Germinal center (tissue), 1 donor: ENCODE measurements at places on chromosomes 1 and 21.

DNA sequence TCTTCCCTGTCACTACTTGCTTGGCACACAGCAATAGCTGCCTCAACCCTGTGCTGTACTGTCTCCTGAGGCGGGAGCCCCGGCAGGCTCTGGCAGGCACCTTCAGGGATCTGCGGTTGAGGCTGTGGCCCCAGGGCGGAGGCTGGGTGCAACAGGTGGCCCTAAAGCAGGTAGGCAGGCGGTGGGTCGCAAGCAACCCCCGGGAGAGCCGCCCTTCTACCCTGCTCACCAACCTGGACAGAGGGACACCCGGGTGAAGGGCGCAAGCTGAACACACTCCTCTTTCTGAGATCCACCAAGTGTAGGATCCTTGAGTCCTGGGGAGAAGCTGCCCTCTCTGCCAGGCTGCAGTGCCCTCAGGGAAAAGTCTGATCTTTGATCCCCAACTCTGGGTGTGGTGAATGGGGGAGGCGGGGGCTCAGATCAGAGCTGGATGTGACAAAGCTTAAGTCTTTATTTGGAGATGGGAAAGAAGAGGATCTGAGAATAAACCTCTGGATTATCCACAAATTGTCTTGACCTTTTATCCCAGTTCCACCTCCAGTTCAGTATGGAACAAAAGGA is 1.2 kb downstream of the RXFP4 start:
- no peak for DNase-seq

DNA sequence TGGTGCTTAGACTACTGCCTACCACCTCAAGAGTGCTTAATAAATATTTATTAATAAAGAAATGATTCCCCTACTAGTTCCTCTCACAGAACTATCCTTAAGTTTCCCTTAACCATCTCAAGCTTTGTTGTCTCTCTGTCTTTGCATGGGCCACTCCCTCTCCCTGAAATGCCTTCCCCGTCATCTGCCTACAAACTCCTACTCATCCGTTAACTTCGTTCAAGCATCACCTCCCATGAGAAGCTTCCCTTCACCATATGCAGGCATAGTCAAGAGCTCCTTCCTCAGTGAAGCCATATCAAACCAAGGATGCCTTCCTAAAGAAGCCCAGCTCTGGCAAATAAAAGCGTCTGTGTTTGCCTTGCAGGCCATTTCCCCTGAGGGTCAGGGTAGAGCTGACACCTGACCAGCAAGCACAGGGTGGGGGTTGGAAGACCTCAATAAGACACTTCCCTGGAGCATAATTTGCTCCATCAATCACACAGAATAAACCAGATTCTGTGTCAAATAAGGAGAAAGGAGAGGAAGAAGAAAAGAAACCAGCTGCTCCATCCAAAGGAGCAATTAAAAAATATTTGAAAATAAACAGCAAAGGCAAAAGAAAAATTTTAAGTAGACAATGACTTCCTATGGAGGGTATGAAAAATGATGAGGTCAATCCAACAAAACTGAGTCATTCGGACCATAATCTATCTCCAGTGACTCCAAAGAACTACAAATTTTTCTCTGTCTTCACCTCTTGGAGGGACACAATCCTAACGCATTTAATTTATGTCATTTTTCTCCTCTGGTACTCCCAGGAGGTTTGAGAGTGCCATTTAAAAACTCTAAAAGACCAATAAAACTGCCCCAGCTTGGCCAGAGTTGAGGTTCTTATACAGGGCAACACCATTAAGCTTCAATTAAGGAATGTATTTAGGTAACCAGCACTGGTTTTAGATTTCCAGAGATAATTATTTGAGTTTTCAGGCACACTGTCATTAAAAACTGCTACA is 303.6 kb downstream of the KCNH1 start:
- DNase-seq: no peak

- no peak for DNase-seq
These were observed 149.9 kb upstream of the IGSF21 start for GRCh38 chr1:17957588-17958267.

GRCh38 chr1:29179641-29180184 is 2.0 kb downstream of the SRSF4 start:
- DNase-seq: no peak

GRCh38 chr1:46370214-46370633 is 23.9 kb upstream of the FAAH start:
- peak; percentile 77 for DNase-seq

GRCh38 chr1:30764939-30765555 is 7.5 kb upstream of the LAPTM5 start:
- DNase-seq: no peak

- no peak for DNase-seq
These were observed 11.6 kb upstream of the TNFSF18 start for GRCh38 chr1:173062150-173062938.

DNA sequence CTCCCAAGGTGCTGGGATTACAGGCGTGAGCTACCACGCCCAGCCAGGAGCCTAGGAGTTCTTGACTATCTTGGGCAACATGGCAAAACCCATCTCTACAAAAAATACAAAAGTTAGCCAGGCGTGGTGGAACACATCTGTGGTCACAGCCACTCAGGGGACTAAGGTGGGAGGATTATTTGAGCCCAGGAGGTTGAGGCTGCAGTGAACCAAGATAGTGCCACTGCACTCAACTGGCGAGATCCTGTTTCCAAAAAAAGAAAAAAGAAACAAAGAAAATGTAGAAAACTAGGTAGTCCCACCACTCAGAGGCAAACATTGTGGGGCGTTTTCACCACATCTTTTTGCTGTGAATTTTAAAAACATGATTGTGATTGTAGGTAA is 141.3 kb downstream of the ZZZ3 start:
- DNase-seq: peak; percentile 13

- DNase-seq: no peak
These were observed 11.4 kb downstream of the SMYD2 start for GRCh38 chr1:214292322-214292721.

DNA sequence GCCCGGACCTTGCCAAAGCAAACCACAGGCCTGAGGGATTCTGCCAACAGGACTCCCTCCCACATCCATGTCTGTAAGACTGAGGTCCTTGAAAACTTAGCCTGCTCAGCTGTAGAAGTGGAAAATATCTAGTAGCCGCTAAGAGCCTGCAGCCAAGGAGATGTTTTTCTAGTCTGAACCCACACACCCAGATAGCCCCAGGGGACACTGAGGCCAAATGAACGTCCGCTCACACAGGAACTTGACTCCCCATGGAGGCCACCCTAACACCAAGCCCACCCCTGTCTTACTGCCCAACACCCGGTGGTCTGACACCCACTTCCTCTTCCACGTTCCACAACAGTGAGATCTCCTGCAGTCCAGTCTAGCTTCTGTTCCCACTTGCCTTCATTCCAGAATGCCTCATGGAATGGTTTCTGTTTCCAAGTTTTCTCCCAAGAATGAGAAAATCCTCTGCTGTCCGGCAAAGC is 174.8 kb downstream of the PLPP3 start:
- no peak for DNase-seq

DNA sequence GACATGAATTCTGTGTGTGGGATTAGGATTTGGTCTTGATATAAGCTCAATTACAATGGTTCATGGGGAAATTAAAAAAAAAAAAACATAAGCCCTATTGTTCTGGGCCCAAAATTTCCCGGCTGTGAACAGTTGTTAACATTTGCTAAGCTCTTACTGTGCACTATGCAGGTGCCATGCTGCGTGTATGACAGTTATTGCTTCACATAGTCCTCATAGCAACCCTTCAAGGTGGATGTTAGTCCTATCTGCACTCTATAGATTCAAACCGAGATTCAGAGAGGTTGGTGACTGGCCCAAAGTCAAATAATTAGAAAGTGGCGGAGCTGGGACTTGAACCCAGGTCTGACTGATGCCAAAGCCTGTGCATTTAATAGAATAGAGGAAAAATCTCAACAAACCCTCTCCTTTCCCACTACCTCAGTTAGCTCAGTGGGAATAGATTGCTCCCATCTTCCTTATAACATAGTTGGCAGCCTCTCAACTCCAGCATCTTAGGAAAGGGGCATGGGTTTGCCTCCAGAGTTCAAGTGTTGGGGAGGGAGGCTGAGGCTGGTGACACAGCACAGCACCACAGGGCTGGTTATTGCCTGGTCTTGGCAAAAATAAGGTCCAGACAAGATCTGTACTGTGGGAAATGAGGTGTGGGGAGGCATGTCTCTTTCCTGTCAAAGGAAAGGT is 55.0 kb upstream of the GCLM start:
- no peak for DNase-seq

DNA sequence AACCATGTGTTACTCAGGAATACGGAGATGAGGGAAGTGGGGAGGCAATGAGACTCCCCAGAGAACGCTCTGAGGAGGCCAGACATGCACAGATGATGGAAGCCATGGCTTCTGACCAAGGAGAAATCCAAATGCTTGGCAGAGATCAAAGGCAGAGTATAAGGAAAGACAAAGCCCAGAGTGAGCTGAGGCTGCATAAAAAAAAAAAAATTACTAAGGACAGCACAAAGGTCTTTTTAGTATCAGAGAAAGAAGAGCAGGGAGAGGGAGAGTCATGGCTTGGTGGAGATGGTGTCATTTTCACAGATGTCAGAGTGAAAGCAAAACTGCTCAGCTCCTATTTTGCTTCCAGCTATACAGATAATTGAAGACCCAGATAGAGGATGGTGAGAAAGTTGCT is 8.1 kb upstream of the NCF2 start:
- DNase-seq: no peak

GRCh38 chr1:1937061-1937460 is 18.0 kb upstream of the TMEM52 start:
- DNase-seq: no peak

DNA sequence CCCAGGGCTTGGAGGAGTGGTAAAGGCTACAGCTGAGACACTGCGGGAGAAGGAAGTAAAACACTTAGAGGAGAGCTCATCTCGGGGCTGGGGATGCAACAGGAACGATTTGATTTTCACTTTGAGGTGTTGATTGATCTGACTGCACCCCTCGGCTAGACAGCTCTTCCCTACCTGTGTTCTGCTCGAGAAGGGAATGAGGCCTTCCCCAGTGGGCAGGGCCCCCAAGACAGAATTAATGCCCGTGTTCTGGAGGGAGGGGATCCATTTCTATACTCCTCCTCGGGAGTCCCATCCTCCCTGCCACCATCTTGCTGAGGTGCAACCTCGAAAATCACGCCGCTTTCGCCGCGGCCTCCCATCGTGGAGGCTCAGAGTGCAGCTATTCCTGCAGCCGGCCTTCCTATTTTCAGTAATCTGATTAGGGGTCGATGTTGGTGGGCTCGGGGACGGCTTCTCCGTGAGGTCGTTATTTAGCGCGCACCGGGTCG is 2.4 kb downstream of the ATP2B4 start:
- peak; percentile 25 for DNase-seq

DNA sequence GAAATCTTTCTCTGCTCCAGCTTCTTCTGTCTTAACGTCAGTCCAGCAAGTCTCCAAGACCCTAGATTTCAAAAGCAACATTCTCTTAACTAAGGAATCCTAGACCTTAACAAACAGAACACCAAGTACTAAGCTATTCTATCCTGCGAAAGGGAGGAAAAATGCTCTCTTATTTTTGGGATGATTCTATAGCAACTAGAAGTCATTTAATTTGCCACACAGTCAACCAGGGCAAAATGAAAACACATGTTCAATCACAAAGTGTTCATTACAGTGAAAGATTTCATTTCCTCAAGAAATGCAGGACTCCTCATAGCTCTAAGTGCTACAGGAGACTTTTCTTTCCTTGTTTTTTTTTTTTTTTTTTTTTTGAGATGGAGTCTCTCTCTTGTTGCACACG is 36.2 kb upstream of the DOCK7 start:
- no peak for DNase-seq

GRCh38 chr1:226117330-226117729 is 54.8 kb downstream of the H3-3A start:
- no peak for DNase-seq

- peak; percentile 22 for DNase-seq
These were observed 196.5 kb downstream of the DYRK1A start for GRCh38 chr21:37562920-37563640.

DNA sequence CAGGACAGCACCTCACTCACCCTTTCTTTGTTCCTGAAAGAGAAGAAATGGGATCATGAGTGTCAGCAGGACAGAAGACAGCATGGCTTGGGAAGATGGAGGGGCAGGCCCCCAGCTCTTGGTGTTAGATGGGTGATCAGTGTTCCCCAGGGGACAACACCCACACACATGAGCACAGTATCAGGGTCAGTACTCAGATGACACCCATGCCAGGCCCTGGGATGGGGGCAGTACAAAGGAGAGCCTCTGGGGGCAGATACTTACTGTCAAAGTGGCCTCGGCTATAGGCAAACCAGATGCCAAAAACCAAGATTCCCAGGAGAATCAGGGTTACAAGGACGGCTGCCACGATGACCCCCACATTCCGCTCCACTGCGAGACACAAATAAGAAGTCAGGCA is 21.6 kb downstream of the F11R start:
- no peak for DNase-seq

GRCh38 chr1:65083263-65083896 is 64.6 kb upstream of the AK4 start:
- no peak for DNase-seq

DNA sequence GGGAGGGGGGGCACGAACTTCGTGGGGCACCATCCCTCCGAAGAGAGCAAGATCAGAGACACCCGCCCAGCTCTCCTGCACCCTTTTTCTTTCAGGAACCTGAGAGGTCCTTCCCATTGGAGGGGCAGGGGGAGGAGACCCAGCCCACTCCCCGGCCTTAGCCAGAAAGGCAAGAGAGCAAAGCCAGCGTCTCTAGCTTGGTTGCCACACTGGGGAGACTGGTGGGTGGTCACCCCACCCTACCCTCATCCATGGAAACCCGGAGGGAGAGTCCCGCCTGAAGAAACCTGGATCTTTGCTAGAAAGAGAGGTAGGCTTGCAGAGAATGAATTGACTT is 246 bp downstream of the ATP2B4 start:
- DNase-seq: no peak

DNA sequence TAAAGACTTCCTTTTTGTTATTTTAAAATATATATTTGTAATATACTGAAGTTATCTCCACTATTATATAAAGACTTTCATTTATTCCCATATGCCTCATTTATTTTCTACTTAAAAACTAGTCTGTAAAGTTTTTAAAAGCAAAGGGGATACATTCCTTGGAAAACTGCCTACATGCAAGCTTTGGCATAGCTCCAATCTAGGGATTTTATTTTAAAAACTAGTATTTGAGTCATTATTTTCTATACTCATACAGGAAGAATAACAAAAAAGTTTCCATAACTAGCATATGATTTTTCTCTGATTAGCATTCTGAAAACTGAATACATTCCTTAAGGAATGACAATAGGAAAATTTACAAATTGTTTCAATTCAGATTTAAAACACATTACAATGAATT is 88.9 kb downstream of the COL24A1 start:
- DNase-seq: no peak

DNA sequence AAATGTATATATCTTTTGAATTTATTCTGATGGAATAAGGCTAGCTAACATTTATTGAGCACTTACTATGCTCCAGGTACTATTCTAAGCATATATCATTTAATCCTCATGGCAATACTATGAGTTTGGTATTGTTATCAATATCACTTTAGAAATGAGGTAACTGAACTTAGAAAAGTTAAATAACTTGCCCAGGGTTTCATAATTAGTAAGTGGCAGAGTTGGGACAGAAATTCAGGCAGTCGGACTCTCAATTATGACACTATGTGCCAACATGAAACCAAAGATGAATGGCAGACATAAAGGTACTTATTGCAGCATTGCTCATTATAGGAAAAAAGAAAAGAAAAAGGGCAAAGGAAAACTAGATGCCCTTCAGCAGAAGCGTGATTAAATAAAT is 48.2 kb downstream of the RAB3GAP2 start:
- no peak for DNase-seq
